ENCODE measurements at places on chromosomes 1 and 21.

GRCh38 chr1:186763107-186763506 lies 65.6 kb upstream of the PLA2G4A start:
- no peak for DNase-seq

DNA sequence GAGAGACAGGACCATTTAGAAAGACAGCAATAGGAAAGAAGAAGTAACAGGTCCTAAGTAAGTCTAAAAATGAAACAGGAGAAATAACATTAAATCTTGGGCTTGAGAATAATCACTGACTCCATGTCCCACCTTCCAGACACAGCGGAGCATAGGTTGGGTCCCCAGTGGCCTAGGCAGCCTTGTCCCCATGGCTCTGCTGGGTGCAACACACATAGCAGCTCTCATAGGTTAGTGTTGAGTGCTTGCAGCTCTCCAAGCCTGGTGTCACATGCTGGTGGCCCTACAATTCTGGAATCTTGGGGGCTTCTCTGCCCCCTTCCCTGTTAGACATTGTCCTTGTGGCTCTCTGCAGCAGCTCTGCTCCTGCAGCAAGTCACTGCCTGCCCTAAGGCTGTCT lies 952.8 kb upstream of the ADGRL2 start:
- DNase-seq, result no peak

GRCh38 chr1:226579781-226580323 lies 31.3 kb downstream of the STUM start:
- no peak for DNase-seq

DNA sequence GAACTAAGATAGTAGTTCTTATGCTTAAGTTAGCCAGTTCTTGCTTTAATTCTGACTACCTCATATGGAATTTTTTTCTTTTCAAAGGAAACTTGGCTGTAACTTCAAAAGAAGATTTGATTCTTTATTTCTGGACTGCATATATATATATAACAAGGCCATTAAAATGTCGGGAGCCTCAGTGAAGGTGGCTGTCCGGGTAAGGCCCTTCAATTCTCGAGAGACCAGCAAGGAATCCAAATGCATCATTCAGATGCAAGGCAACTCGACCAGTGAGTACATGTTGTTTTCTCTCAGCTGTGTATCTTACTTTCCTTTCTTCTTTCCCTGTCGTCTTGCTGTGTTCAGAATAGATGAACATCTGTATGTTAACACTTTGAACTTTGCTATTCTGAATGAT lies 21.8 kb downstream of the KIF1B start:
- no peak for DNase-seq

DNA sequence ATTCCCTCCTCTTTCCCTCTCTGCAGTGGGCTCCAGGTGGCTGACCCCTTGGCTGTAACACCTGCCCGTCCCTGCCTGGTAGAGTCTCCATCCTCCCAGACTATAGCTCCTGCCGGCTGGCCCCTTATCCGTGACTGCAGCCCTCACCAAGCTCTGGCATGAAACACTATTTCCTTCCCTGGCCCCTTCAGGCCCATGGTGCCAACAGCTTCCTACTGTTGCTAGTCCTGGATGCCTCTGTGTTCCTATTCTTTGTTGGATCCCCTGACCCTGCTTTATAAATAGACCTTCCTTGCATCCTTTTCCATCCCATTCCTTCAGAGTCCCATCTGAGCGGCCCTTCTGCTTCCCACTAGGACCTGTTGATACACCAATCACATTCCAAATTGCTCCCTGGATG lies 195.0 kb downstream of the ZNF326 start:
- DNase-seq, result no peak

GRCh38 chr1:42730988-42731387 lies 9.0 kb downstream of the CLDN19 start:
- peak; percentile 57 for DNase-seq

GRCh38 chr1:18766328-18766727 lies 93.1 kb downstream of the TAS1R2 start:
- no peak for DNase-seq

GRCh38 chr1:47380699-47381098 lies 35.4 kb upstream of the FOXE3 start:
- DNase-seq, result no peak

- no peak for DNase-seq
Measured at GRCh38 chr1:153968000-153968363, 280 bp downstream of the CREB3L4 start.

- no peak for DNase-seq
Measured at GRCh38 chr1:194069168-194069830, 882.9 kb upstream of the B3GALT2 start.

- no peak for DNase-seq
Measured at GRCh38 chr1:197998110-197998509, 80.9 kb downstream of the LHX9 start.

DNA sequence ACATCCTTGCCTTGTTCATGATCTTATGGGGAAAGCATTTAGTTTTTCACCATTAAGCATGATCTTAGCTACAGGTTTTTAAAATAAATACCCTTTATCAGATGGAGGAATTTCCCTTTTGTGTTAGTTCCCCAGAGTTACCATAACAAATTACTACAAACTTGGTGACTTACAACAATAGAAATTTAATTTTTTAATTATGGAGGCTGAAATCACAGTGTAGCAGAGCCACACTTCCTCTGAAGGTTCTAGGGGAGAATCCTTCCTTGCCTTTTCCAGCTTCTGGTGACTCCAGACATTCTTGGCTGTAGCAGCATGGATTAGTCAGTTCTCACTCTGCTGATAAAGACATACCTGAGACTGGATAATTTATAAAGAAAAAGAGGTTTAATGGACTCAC lies 18.5 kb downstream of the MIGA1 start:
- no peak for DNase-seq

DNA sequence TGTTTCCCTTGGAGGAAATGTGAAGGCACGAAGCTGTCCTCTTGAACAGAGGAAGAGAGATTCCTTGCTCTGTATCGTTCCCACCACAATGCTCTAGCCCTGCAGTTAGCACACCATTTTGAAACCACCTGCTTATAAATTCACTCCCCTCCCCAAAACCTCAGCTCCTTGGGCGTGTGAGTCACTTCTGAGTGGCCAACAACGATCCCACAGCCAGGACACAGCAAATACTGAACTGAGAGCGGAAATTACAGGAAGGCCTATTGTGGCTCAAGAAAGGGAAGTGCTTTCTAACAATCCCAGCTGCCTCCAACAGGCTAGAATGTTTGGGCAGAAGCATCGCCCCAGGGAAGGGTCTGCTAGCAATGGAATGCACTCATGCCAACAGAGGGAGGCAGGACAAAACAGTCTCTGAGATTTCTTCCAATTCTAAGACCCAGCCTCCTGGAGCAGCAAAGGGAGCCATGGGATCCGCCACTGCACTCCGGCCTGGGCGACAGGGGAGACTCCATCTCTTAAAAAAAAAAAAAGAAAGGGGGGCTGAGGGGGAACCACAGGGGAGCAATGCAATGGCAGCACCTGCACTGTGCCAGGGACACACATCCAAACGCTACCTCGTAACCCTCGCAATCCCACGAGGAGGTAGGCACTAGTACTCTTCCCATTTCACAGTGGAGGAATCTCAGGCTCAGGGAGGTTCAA lies 1.9 kb downstream of the TMEM53 start:
- DNase-seq, result no peak

GRCh38 chr1:38129971-38130370 lies 83.4 kb upstream of the POU3F1 start:
- DNase-seq, result no peak

DNA sequence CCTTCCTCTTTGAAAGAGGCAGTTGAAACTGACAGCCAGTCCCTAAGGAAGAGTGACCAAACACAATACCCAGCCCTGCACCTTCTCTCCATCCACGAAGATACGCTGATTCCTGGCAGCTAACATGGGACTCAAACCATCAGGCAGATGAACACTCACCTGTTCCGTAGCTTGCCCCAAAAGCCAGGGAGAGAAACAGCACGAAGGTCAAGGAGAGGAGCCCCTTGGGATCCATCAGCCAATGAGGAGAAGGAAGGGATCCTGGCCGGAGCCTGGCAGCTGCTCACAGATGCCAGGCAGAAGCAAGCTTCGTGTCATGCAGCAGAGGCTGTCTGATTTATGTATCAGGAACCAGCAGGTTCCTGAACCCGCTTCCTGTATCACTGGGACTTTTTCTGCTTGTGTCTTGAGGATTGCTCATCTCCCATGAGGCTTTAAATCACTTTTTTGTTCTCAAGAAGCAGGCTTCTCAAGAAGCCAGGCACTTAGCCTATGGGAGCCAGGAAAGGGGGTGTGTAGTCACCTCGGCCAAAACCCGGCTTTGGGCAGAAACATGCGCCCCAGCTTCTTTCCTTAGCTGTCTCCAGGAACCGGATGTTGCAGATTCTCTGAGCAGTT lies at the start of gene SLAMF1:
Gene SLAMF1, minus strand, starts transcription at position 334 of the 618 bp plus-strand sequence. Its CDS starts 99 bp downstream, at position 235.
- DNase-seq, result no peak

DNA sequence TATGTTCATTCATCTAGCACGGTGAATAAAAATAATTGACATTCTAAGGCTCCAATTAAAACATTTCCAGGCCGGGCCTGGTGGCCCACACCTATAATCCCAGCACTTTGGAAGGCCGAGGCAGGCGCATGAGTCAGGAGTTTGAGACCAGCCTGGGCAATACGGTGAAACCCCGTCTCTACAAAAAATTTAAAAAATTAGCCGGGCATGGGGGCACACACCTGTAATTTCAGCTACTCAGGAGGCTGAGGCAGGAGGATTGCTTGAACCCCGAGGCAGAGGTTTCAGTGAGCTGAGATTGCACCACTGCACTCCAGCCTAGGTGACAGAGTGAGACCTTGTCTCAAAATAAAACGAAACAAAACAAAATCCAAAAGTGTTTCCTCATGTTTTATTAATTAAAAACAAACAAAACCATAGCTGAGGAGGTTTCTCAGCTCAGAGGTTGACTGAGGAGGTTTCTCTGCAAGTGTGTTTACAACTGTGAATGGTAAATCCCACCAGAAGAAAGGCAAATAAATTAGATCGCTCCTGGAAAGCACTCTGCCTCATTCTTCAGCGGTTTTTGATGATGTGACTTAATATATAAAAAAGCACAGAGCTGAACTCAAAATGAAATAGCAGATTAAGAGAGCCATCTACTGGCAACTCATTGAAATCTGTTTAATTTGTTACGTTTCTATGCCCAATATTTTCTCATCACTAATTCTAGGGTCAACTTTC lies 37.7 kb upstream of the ATG4C start:
- DNase-seq, result no peak

- no peak for DNase-seq
Measured at GRCh38 chr21:41195311-41195710, 27.4 kb downstream of the BACE2 start.

GRCh38 chr1:1001057-1001783 lies 1.3 kb upstream of the HES4 start:
- DNase-seq, result no peak

DNA sequence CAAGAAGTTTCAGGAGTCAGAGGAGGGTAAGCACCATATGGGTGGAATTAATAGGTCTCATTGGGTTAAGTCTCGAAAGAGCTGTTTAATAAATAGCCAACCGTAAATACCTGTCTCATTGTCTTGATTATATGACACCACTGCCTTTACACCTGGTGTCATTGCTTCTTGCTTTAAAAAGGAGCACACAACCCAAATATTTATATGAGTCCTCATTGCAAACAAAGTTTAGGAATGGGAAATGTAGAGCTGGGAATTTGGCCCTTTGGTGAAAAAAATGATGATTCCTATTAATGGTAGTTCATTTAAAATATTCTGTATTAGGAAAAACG lies 2.1 kb downstream of the BACH1 start:
- no peak for DNase-seq

- DNase-seq, result no peak
Measured at GRCh38 chr1:119673171-119673940, 25.3 kb upstream of the ZNF697 start.

GRCh38 chr1:93338387-93339146 lies 7.1 kb upstream of the DR1 start:
- DNase-seq, result no peak

GRCh38 chr1:18069903-18070302 lies 37.7 kb upstream of the IGSF21 start:
- DNase-seq, result no peak

DNA sequence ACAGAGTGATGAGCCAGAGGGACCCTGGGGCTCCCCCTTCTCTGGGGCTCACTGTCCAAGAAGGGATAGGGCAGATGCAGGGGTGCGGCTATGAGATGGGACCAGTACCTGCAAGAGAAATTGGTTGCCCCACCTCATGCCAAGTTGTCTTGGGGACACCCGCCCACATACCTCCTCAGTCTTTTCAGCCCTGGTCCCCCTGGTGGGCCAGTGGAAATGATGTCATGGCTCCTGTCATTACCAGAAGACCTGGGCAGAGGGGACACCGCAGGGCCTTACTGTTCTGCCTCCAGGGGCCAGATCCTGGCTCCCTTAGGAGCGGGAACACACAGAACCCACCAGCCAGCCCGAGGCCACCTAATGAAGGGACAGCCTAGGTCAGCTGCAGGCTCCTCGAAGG lies 63.2 kb downstream of the CDK18 start:
- DNase-seq, result no peak

GRCh38 chr1:171751221-171751620 lies 9.4 kb upstream of the VAMP4 start:
- DNase-seq, result no peak

- DNase-seq, result no peak
Measured at GRCh38 chr1:241957692-241958494, at the start of gene BECN2. Gene BECN2, plus strand, starts transcription at chr1:241957767. Its CDS starts 0 bp downstream, at chr1:241957767.

Measured in activated CD8-positive, alpha-beta memory T cell treated with anti-CD3 and anti-CD28 coated beads, Interleukin-2, amount 50 U/mL, for 4 hours (primary cell).